Daoy (cell line): ENCODE measurements at places on chromosomes 11 and 22. TPM values are rescaled to one million over a fixed set of nuclear protein-coding genes. Genes with fewer than 3 reads are reported as not detected.

SCN3B gene
- total RNA-seq, result 0.24 and 0.34 TPM in 2 replicates

OLFML1 gene
- 0.42 TPM in 1 of 2 replicates, not detected in the other for total RNA-seq

CRYBA4 gene
- not detected in 2 replicates for total RNA-seq

TRIM48 gene
- not detected in 2 replicates for total RNA-seq

SYT7 gene
- 0.34 and 0.77 TPM in 2 replicates for total RNA-seq

SMIM38 gene
- not detected in 2 replicates for total RNA-seq

SLC22A12 gene
- not detected in 2 replicates for total RNA-seq

- peak; percentile 96 for DNase-seq
Observed at GRCh38 chr11:120547811-120548681, 36.5 kb downstream of the GRIK4 start.

GRCh38 chr11:113281052-113281725 is 33.2 kb upstream of the TTC12 start:
- no peak for DNase-seq

- DNase-seq, result peak; percentile 65
Observed at GRCh38 chr11:11028017-11028692, 170.3 kb upstream of the ZBED5 start.

- DNase-seq, result peak; percentile 28
Observed at GRCh38 chr22:17303840-17304779, 65.2 kb upstream of the CECR2 start.

- DNase-seq, result peak; percentile 91
Observed at GRCh38 chr11:128709402-128709801, 15.5 kb downstream of the FLI1 start.
